ENCODE measurements at places on chromosomes 3 and 15. TPM values are rescaled to one million over a fixed set of nuclear protein-coding genes. Genes with fewer than 3 reads are reported as not detected.

GPX1 gene
- 124 TPM for total RNA-seq

DNA sequence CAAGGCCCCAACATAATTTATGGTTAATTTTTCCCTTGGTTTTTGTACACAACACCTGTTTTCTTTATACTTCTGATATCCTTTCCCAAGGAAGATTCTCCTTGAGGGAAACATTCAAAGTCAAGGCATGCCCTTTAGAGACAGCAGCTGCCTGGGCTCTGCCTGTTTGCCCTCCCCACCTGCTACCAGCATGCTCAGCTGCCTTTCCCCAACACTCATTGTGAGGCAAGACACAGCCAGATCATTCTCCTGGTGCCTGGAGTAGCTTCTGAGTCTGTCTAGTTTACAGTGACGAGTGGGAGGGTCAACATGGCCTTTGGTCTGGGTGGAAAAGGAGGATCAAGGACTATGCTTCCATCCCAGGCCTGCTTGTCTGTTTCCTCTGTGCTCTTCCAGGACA, 132.5 kb downstream of the EPHB1 start:
- no peak for DNase-seq

SPATA12 gene
- total RNA-seq, result not detected

GRCh38 chr15:68053001-68053400, 1.1 kb upstream of the PIAS1 start:
- no peak for DNase-seq

DUOXA2 gene
- total RNA-seq, result not detected

ACAN gene
- not detected for total RNA-seq

CAMP gene
- total RNA-seq, result not detected

GRCh38 chr15:63041974-63042876, at the start of gene TPM1:
TPM1 (plus strand) TSS chr15:63042747; CDS start chr15:63042830, 83 bp downstream.
- DNase-seq, result peak; percentile 20

All from activated T-cell treated with anti-CD3 and anti-CD28 coated beads, Interleukin-2, amount 50 U/mL, for 72 hours (primary cell).